ENCODE measurements at places on chromosomes 16 and 17.

DNA sequence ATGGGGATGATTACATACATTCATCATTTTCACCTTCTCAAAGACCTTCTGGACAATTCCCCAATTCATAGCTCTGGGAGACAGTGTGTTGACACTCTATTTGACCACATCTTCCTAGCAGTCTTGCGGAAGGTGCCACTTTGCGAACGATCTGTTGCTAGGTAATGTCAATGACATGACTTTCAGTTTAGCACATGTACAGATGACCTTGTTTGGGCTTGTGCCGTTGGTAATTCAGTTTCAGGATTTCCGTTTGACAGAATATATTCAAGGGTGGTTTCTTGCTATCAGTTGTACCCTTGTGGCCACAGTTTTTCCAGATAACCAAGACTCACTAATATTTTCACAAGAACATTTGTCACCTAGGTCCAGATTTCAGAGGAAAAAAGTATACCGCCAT, 478.2 kb downstream of the WWOX start:
- DNase-seq, result no peak

DNA sequence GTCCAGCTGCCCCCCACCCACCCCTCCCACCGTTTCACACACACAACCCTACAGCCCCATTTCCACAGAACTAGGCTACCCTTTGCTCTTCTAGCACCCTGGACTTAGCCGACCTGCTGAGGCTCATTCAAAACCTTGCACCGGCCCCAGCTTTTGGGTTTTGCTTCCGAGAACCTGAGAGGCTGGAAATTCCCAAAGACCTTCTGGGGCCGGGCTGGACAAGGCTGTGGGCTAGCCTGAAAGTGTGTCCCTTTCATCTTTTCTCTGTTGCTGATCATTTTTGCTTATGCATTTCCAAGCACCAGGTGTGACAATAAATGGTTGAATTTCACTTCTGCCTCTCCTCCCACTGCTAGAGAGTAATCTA, 139.0 kb downstream of the DNAH9 start:
- no peak for DNase-seq

GRCh38 chr17:39719563-39720355, 10.6 kb downstream of the MIEN1 start:
- DNase-seq, result no peak

DNA sequence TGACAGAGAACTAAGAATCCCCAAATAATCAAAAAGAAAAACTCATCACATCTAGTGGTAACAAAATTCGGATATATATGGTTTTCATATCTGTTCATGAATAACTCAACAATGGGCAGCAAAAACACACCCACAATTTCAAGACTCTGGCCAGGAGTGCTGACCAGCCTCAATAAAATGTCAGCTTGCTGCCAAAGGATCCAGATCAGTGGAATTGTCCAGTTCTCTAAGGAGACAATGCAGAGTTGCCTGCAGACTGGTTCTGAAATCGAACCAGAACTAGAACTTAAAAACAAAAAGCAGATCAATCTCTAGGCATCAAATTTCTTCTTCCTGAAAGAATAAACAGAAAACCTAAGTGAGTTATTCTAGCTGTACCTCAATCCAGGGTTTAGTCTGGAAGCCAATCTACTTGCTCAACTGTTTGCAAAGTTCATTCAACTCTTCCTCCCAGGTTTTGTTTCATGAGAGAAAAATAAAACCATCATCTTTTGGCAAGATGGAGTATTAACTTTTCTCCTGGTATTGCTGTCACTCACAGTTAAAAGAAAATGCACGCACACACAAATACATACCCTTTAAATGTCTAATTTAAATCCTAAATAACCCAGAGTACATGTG, 61.0 kb downstream of the CFDP1 start:
- DNase-seq, result no peak

GRCh38 chr17:15036238-15036637, 228.9 kb downstream of the PMP22 start:
- no peak for DNase-seq

- no peak for DNase-seq
Observed at GRCh38 chr17:41315814-41316445, 420 bp upstream of the KRTAP17-1 start.

- DNase-seq, result peak; percentile 26
Observed at GRCh38 chr17:13273806-13274205, 256.0 kb upstream of the ELAC2 start.
